ENCODE measurements at places on chromosomes 3 and 15. TPM values are rescaled to one million over a fixed set of nuclear protein-coding genes. Genes with fewer than 3 reads are reported as not detected.

DNA sequence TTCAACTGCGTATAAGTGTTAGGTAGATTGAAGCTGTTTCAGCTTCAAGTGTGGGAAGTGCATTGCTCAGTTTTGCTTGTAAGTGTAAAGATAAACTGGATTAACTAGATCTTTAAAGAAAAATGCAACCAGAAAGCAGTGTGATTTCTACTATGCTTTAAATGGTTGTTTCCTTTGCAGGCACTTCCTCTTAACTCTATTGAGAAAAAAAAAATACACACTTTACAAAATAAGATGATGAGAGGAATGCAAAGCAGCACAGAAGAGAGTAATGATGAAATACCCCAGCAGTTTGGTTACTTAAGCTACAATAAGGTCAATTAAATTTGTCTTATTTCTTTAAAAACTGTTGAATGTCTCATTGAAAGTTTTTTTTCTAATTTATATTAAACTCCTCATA is 40.8 kb downstream of the DPH6 start:
- no peak for DNase-seq

- DNase-seq = peak; percentile 28
Measured at GRCh38 chr15:92277776-92278175, 115.9 kb upstream of the ST8SIA2 start.

DNA sequence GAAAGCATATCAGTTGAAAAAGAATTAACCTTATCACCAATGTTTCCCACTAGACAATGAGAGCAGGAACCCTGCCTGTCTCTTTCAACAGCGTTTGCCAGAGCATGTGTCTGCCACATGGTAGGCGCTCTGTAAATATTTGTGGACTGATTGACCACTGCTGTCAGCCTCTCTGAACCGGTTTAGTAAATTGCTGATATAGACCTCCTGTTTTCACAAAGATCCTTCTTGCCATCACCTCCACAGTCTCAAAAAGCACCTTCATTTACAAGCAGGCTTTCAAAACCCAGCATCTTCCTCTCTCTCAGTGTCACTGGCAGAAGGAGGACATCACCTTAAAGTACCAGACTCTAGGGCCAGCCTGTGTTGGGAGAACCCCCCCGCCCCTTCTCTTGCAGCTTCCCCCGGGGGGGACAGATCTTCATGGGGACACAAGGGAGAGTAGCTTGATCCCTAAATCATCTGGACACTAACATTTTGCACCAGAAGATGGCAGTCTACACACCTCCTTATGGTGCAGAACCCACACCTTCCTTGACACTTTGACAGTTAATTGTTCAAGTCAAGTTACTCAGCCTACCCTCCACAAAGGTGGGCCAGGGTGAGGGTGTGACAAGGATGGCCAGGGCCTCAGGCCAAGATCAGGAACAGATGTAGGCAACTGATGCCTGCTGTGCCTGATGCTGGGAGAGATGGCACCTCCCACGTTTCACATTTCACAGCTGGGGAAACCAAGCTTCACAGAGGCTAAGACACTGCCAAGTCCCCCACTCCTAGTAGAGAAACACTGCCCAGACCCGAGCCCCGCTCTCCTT is 37.8 kb upstream of the USP3 start:
- DNase-seq = peak; percentile 50

- no peak for DNase-seq
Measured at GRCh38 chr15:99407716-99408115, 156.4 kb downstream of the LRRC28 start.

GRCh38 chr3:157738441-157738840 is 235.2 kb upstream of the VEPH1 start:
- DNase-seq = no peak

- no peak for DNase-seq
Measured at GRCh38 chr3:10074666-10075065, 33.4 kb downstream of the FANCD2OS start.

GRCh38 chr3:49269443-49270155 is 7.4 kb downstream of the C3orf62 start:
- no peak for DNase-seq

DNA sequence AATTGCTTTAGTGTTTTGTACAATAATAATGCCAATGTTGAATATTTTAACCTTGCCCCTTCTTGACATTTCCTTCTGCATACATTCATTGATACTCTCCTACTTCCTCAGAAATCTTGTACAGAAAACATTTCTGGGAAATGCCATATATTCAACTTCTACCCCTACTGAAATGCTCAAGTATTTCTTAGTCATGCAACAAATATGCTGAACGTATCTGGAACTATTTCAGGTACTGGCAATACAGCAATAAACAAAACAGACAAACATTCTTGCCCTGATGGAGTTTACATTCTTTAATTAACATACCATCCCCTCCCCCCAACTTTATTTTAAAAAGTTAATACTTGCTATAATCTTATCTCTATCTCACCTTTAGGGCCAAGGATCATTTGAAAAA is 147.2 kb downstream of the STAG1 start:
- no peak for DNase-seq

- no peak for DNase-seq
Measured at GRCh38 chr3:187006864-187007630, 76.7 kb downstream of the ST6GAL1 start.

- DNase-seq = no peak
Measured at GRCh38 chr3:156533205-156533604, 21.7 kb downstream of the SSR3 start.

DNA sequence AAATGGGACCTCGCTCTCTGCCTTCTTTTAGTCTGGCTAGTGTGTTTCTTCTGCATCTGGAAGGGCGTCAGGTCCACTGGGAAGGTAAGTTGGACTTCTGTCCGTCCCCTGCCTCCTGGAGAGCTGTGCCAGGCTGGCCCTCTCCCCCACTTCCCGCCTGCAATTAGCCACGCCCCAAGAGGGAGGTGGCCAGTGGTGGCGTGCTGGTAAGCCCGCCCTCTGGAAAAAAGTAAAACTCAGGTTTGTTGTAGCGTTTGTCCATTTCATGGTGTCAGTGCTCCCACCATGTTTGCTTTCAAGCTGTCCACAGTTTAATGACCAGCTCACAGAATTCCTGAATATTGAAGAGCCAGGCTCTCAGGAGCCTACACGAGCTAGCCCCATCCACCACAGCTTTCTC is 55.6 kb downstream of the SLC6A6 start:
- no peak for DNase-seq

GRCh38 chr3:117261983-117262421 is 552.4 kb downstream of the TUSC7 start:
- no peak for DNase-seq

DNA sequence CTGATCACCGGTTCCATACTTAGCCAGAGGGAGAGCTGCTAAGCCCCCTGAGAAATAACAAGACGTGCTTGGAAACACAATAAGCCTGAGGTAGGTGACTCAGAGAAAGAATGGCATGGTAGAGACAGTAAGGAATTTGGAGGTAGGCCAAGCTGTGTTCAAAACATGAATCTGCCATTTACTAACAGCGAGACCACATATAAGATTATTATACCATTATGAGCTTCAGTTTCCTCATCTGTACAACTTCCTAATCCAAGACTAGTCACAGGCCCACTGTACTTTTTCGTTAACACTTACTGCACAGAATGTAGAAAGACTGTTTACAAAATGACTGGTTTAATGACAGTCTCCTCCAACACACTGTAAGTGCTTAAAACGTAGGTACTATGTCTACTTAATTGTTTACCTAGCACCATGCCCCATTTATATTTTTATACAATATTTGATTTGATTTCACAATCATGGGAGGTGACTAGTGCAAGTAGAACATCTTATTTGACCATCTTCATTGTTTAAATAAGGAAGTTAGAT is 25.7 kb downstream of the ATOSA start:
- DNase-seq = peak; percentile 55

DNA sequence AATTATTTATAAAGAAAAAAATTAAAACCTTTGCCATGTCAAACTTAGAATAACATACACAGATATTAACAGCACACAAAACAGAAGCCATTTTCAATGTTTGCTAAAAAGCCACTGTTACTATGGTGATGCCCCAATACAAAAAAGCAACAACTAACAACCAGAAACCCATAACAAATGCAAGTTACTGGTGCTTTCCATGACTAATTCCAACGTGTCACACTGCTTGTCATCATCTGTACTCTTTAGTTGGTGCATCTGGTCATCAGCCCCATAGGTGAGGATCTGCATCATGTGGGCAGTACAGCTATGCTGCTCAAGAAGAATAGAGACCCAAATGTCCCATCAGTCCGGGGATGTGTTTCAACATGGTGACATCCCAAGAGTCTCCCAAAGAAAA is 52.8 kb downstream of the ATP8B4 start:
- DNase-seq = peak; percentile 14

GRCh38 chr3:102132370-102132769 is 283.1 kb downstream of the NFKBIZ start:
- DNase-seq = no peak

GRCh38 chr15:39966521-39966920 is 32.6 kb downstream of the EIF2AK4 start:
- no peak for DNase-seq

DNA sequence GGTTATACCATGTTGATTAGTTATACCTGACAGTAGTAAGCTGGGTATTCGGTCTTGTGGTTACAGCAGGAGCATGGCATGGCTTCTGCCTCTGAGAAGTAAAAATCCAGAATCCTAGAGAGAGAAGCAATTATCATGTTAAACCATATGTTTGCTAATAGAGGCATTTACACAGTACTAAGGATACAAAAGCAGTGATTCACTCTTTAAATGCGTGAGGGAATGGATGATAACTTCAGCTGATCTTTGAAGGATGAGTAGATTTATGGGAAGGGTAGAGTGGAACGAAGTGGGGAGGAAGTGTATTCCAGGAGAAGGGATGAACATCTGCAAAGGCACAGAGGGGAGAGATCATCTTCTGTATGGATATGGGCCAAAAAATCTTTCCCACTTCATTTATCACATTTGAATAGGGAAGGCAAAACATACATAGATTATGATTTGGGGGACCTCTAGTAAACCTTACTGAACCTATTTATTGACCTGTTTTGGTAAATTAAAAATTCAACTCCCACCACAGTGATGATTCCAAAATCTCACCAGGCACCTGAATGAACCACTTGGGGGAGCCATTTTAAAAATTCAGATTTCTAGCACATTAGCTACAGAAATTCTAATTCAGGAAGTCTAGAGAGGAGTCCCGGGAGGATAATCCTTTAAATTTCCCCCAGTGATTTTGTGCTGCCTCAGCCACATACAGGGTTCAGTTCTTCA is 35.1 kb downstream of the IGSF10 start:
- DNase-seq = no peak

DNA sequence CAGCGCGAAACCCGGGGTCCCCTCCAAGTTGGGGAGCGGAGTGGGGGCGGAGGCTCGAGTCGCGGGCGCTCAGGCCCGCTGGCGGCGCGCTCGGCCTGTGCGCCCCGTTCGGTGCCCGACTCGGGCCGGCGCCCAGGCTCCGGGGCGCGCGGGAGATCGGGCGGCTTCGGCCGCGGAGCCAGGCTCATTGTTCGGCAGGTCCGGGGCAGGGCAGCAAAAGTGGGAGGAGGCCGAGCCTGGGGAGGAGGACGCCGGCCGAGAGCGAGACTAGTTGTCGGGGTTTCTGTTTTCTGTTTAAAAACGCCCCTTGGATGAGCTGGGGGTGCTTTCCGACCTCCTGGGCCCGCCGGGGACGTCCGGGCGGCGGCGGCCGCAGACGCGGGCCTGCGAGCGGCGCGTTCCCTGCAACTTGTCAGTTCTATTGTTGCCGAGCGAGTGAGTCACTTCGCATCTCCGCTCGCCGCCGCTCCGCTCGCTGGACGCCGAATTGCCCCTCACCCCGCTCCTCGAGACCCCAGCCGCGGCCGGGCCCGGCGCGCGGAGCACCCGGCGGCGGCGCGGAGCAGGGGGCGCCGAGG is 676 bp downstream of the TCF12 start:
- DNase-seq = peak; percentile 34

GRCh38 chr3:159902546-159903314 is 85.9 kb upstream of the IL12A start:
- no peak for DNase-seq

GRCh38 chr15:32029409-32029861 is 880 bp upstream of the CHRNA7 start:
- DNase-seq = no peak

DNA sequence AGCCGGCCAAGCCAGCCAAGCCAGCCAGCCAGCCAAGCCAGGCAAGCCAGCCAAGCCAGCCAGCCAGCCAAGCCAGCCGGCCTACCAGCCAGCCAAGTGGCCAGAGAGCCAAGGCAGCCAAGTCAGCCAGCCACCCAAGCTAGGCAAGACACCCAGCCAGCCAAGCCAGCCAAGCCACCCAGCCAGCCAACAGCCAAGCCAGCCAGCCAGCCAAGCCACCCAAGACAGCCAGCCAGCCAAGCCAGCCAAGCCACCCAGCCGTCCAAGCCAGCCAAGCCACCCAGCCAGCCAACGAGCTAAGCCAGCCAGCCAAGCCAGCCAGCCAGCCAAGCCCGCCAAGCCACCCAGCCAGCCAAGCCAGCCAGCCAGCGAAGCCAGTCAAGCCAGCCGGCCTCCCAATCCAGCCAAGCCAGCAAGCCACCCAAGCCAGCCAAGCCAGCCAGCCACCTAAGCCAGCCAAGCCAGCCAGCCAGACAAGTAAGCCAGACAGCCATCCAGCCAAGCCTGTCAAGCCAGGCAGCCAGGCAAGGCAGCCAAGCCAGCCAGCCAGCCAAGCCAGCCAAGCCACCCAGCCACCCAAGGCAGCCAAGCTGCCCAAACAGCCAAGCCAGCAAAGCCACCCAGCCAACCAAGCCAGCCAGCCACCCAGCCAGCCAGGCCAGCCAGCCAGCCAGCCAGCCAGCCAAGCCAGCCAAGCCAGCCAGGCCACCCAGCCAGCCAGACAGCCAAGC is 200.5 kb downstream of the GOLGA6L6 start:
- peak; percentile 19 for DNase-seq

DNA sequence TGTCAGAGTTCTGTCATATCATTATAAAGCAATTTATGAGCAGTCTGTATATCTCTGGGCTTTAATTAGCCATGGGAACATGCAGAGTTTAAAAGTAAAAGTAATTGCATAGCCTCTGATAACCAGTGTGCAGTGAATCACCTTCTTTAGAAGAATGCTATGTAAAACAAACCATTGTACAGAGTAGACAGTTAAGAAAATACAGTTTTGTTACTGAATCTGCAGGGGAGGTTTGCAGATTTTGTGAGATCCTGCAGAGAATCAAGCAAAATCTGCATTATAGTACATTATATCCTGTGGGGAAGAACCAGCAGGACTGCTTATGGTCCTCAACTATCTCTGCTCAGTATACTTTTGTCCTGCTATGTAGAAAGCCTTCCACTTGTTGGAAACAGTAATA is 396.2 kb upstream of the NAALADL2 start:
- no peak for DNase-seq

DNA sequence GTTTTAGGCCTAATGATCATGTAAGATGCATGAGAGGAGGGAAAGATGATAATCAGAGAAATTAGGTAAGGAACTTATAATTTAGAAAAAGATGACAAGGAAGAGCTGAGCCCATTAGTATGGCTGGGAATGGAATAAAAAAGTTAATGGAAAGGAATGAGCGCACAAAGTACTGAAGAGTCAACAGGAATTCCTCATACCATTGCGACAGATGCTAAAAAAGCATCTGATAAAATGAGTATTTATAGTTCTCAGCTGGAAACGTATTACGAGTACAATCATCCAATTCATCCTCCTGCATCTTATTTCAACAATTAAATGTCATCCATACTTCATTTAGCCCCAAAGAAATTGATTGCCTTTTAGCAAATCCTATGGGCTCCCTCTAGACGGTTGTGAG is 58.9 kb downstream of the TMCC1 start:
- no peak for DNase-seq

The CLDND1 gene
- total RNA-seq = 140 TPM

The FBXO40 gene
- total RNA-seq = not detected

The IRAK2 gene
- 6.4 TPM for total RNA-seq

The NR1I2 gene
- total RNA-seq = not detected

The ARHGEF26 gene
- 7.4 TPM for total RNA-seq

The DNASE1L3 gene
- total RNA-seq = not detected

The GPR160 gene
- 2.7 TPM for total RNA-seq

The ADAMTS7 gene
- total RNA-seq = 6.0 TPM

The PRR20G gene
- not detected for total RNA-seq
